AG10803 (cell line): ENCODE measurements at places on chromosomes 4 and X.

DNA sequence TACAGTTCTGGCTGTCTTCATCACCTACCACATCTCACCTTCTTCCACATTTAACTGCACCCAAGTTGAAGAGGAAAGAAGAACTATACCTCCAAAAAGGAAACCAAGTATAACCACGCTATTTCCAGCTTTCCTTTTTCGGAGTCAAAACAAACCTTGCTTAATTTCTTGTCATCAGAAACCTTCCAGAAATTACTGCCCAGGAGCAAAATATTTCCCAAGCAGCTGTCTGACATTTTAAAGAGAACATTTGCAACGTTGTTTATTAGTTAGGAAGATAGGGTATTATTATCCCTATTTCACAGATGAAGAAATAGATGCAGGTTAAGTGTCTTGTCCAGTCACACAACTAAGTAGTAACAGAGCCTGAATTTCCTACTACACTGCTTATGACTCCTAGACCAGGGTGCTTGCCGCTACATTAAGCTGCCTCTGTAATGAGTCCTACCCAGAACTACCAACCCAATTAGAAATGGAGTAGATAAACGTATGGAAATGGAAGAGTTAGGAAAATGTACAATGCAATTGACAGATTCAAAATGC is 2.2 kb upstream of the ACSL4 start:
- no peak for DNase-seq

- DNase-seq, result no peak
These were observed 16.7 kb downstream of the ATP5ME start for GRCh38 chr4:657338-657833.

GRCh38 chrX:39982948-39983347 is 114.8 kb downstream of the BCOR start:
- DNase-seq, result no peak

DNA sequence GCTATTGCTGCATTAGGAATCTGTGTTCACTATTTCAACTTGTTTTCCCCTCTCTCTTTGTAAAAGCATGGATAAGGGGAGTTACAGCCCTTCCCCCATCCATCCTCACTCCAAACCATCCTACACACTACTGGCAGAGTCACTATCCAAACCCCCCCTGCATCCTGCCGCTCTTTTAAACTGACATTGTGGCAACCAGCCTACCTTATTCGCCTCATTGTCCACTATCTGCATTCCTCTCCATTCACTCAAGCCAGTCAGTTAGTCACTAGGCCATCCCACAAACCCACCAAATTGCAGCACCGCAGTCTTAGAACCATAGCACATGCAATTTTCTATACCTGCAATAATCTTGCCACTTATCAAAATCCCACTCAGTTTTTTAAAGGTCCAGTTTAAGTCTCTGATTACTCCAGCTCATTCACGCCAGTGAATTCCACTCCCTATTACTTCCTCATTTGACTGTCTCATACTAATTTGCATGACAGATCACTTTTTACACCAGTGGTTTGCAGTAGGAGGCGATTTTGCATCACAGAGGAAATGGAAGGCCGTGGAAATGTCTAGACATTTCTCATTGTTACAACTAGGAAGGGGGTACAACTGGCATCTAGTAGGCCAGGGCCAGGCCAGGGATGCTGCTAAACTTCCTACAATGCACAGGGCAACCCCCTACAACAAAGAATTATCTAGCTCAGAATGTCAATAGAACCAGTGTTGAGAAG is 181.8 kb downstream of the HS6ST2 start:
- DNase-seq, result no peak

GRCh38 chrX:103782640-103783039 is 6.0 kb downstream of the PLP1 start:
- no peak for DNase-seq

- no peak for DNase-seq
These were observed 21.9 kb downstream of the STK26 start for GRCh38 chrX:132044953-132045352.

DNA sequence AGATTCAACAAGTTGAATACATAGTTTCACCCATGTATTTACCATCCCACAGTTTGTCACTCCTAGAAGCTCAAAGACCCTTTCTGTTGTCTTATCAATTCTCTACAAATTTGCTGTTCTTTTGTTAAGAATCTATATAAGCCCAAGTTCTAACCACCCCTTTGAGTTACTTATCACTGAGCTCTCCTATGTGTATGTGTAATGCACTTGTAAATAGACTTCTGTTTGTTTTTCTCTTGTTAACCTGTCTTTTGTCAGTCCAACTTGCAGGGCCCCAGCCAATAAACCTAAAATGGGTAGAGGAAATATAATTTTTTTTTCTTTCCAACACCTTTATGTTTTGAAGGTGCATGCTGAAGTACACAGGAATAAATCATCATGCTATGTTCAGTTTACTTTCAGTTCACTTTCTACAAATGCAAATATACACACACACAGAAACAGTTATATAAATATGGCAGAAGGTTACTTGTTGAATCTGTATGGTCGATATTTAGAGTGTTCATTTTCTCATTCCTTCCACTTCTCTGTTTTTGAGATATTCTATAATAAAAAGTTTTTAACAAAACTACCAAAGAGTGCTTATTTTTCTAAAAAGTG is 22.3 kb upstream of the CLOCK start:
- no peak for DNase-seq

DNA sequence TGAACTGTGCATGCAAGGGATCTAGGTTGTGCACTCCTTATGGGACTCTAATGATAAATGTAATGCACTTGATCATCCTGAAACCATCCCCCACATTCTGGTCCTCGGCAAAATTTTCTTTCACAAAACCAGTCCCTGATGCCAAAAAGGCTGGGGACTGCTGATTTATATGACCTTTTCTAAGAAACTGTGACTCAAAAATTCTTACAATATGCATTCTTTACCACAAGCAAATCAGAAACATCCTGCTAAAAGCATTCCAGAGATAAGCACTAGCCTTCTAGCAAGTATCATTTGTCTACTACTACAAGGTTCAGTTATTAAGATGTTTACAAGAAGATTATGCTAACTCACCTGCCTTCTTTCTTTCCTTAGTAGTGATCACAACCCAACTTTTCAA is 166.5 kb upstream of the PCDH7 start:
- no peak for DNase-seq

GRCh38 chr4:85603437-85604336 is 128.7 kb downstream of the ARHGAP24 start:
- peak; percentile 28 for DNase-seq

- no peak for DNase-seq
These were observed 121.8 kb upstream of the AP1S2 start for GRCh38 chrX:15976396-15976795.

DNA sequence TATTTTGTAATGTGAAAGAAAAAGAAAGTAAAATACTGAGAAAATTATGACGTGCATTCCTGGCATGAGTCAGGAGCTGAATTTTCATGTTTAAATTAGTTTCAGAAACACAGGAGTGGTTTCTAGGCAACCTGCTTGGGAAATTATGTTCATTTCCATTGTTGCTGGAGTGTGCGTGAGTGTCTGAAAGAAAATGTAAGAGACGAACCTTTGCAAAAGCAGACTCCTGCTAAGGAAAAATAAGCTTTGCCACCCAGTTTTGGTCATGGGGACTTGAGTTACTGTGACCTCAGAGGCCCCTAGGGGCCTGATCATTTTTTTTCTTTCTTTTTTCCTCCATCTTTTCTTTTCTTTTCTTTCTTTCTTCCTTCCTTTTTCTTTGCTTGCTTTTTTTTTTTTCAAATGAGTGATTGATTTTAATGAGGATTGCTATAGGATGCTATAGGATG is 18.8 kb upstream of the CHRNA9 start:
- DNase-seq, result peak; percentile 95

GRCh38 chr4:108058685-108059440 is 69.2 kb downstream of the HADH start:
- DNase-seq, result peak; percentile 73

DNA sequence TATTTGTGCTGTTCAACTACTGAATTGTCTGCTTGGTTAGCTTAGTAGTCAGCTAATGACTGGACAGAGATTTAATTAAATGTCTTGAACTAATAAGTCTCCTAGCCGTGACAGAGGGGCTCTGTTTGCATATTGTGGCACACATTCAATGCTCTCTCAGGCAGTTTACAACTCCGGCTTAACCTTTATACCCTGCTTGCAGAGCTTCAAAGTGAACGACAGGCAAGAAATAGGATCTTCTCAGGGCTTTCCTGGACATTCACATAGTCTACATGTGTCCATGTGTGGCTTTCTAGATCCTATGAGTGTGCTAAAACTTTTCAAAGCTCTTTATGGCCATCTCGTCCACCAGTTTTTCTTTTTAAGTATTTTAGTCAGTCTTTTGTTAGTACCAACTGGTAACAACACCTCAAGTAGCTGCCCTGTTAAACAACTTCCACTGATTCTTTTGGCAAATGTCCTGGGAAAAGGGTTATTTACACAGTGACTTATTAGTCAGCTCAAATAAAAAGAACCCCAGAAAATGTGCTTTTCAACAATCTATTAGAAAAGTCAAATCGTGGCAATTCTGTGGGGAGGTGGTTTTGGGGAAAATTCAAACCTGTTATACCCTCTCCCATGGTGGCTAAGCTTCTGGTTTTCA is 28.6 kb downstream of the OR13H1 start:
- DNase-seq, result no peak

DNA sequence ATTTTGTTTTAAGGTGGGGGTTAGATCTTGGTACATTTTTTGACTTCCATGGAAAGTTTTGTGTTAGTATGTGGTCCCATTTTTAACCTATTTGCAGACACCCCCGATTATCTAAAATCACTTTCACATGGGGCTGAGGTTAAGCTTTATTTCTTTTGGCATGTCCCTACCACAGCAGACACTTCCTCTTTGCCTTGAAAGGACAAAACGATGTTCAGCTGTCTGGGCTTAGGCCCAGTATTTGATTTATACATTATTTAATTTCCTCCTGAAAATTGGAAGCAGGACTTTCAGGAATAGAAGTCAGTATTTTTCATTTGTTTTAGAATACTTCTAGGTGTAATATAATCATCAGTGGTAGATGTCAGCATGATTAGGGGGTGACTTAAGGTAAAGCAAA is 112.4 kb upstream of the SPRY1 start:
- peak; percentile 50 for DNase-seq

- peak; percentile 72 for DNase-seq
These were observed 37.9 kb upstream of the RAP2C start for GRCh38 chrX:132257116-132257515.

DNA sequence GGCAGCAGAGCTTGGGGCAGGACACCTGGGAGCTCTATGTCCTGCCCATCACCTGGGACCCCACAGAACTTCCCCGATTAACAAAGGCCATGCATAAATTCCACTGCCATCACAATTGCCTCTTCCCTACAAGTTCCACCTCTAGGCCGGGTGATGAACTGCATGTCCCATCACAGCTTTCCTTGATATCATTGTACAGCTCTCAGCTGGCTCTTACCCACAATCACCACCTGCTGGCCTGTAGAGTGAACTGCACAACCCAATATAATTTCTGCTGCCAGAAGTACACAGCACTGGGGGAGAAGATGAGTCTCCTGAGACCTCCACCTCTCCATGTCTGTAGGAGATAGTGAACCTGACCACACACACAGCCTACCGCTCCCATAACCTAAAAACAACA is 285.0 kb upstream of the AADAT start:
- DNase-seq, result no peak

- DNase-seq, result no peak
These were observed 483.5 kb downstream of the ARAP2 start for GRCh38 chr4:35760807-35761206.

GRCh38 chrX:117744958-117745357 is 371.7 kb downstream of the KLHL13 start:
- DNase-seq, result no peak

DNA sequence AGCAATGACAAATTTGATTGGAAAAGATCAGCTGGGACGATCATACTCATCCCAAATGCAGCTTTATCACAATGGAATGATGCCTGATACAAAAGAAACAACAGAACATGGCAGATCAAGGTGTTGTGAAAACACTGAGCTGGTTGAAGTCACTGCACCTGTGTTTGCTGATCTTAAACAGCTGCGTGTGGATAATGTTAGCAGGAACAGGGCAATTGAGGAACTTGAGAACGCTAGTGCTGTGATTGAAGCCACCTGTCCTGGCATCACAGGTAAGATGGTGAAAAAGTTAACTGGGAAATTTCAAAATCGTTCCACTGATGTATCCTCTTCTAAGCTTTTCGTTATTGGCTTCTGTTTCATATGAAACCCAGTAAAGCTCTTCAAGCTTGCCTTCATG is 27.4 kb upstream of the SOD3 start:
- no peak for DNase-seq

DNA sequence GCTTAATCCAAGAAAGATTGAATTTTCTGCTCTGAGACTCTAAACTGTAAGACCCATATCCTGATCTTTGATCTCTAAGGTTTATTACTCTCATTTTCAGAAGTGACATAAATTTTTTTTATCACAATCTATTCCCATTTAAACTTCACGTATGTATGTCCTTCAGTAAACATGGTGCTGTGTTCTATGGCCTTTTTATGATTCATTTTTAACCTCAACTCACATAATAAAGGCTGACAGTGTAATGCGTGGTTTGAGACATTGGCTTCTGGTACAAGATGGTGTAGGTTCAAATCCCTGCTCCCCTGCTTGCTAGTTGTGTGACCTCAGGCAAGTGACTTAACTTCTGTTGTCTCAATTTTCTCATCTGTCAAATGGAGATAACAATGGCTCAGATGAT is 306.0 kb upstream of the AADAT start:
- DNase-seq, result no peak

DNA sequence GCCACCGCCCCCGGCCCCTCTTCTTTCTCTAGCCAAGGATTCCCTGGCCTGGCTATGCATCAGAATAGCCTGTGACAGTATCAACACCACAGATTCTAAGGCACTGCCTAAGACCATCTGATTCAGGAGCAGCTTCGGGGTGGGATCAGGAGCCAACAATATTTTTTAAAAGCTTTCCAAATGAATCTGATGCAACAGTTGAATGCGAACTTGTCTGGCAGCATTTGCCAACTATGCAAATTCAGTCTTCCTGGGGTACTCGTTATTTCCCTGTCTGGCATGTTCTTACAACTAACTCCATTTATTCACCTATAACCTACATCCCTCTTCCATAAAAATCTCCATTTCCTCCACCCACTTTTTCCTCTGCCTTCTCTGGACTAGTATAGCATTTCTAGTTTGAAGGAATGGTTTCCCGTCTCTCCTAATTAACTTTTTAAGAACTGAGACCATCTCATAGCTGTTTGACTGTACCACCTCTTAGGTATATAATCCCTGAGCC is 36.2 kb upstream of the UGDH start:
- DNase-seq, result no peak

DNA sequence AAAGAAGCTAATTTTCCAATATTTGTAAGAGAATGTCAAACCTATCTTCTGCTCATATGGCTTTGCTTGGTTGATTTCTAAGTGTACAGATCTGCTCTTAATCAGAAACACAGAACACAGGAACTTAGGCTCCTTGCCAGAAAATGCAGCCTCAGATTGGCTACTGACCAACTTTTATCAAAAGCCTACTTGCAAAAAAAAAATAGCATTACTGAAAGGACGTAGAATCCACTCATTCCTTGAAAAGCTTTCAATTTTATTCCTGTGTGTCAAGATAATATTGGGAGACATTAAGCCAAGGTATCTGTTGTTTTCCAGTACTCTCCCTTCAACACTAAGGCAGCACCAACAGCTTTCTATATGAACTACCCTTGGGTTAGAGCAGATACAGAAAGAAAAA is 127.6 kb upstream of the INTU start:
- peak; percentile 53 for DNase-seq

- DNase-seq, result no peak
These were observed 25.1 kb downstream of the GAK start for GRCh38 chr4:907103-907400.
